ENCODE measurements at places on chromosomes 4 and X.

- DNase-seq = no peak
Measured at GRCh38 chrX:65821721-65822496, 154.5 kb downstream of the MSN start.

DNA sequence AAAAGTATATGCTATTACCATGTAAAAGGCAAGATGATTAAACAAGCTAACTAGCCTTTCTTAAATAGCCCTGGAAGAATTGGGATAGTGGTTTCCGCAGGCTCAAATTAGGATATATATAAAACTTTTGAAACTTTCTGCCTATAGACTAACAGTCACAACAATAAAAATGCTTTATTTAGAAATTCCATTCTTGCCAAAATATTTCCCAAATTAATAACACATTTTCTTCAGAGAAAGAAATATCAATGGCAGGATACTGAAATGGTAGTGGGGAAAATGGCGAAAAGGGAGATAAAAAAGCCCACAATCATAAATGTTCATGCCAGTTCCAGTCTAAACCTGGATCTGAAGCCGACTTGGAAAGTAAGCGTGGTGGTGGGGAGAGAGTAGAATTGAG, 56.0 kb downstream of the MAD2L1 start:
- DNase-seq = no peak

GRCh38 chr4:109553130-109553529, 6.9 kb upstream of the MCUB start:
- no peak for DNase-seq

DNA sequence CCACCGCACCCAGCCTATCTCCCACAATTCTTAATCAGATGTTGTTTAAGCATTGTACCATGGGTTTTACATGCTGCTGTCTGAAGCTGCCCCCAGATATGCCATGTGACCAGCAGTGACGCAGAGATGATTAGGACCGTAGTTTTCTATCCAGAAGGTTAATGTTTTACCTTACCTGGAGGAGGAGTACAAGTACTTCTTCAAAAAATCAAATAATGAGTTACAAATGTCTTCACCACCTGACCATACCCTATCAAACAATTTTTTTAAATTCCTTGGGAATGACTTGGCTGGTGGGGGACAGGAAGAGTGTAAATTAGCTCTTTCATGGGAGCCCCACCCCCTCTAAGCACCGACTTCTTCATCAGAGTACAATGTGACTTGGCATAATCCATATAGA, 16.2 kb upstream of the SGMS2 start:
- DNase-seq = no peak

DNA sequence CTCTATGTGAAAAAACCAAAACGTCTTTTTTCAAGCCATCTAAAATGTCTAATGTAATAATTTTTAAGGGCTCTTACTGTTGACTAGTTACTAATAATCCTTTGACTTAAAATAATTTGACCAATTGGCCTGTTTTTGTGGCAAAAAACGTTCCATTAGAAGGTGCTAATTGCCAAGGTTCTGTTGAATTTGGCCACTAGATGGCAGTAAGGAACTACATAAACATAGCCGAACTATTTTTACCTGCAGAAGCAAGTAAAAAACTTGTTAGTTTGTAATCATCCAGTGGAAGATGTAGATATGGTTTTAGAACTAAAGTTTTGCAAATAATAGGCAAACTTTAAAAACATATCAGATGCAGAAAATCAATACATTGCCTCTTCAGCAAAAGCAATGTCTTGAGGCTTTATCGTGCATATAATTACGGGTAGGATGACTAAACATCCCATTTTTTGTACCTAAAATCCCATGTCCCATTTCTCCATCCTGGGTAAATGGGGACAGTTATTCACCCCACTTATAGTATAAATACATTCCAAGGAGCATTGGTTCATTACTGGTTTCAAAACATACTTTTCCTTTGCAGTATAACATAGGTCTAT, 57.6 kb downstream of the PROM1 start:
- peak; percentile 79 for DNase-seq

DNA sequence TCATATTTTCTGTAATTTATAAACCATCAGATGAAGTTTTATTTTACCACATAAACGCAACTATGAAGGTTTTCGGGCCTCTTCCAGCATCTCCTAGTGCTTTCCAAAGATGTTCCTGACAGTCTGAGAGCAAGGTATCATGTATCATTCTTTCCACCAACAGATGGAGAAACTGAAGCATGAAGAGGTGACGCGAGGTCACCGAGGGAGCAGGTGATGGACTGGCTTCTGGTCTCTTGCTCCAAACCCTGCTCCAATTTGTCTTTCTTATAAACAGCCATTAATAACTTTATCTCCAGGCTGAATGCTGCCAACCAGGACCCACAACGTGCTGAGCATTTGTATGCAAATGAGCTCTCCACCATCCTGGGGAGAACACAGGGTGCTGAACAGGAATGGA, 86.3 kb upstream of the MAML3 start:
- DNase-seq = no peak
